ENCODE measurements at places on chromosomes 3 and 15.

DNA sequence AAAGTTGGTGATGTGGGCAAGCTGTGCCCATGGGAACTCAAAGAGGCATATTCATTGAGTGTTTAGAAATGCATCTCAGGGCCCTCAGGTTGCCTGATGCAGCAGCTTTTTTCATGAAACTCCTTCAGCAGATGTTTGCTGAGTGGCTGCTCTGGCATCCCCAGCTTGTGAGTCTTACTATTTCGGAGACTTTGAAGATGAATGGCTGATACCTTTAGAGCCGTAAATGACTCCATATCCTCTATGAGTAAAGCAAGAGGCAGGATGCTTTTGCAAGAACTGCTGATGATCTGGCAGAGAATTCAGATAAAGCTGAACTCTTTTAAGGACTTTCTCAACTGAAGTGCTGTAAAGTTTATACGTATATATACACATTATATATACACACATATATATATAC, 384.3 kb downstream of the CACNA2D3 start:
- DNase-seq, result no peak

DNA sequence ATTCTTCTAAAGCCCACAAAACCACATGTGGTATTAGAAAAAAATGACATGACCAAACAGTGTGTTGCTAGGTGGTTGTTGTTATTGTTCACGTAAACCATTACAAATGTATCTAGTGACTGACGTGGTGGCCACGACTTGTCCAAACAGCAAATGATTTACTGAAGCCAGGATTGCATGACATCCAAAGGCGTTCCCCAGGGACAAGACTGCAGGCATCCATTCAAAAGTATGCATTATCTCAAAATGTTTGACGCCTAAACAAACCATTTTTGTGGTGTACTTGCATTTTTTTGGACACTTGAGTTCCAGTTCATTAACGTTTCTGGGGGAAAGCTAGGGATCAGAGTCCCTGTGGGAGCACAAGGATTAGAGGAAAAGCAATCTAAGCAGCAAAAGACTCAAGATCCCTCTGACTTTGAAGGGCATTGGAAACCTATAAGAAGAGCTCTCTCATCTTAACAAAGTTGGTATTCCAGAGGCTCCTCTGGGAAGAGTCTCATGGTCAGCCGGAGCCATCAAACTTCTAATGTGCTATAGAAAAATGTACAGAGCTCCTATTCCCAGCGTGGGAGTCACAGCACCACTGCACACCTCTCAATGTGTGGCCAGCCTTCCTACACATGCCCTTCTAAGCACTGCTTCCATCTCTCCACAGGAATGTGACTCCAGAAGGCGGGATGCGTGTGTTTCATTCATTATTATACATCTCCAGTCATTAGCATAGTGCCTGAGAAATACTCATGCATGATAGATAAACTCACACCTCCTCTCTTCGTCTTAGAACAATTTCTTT, 62.9 kb downstream of the FBN1 start:
- no peak for DNase-seq

DNA sequence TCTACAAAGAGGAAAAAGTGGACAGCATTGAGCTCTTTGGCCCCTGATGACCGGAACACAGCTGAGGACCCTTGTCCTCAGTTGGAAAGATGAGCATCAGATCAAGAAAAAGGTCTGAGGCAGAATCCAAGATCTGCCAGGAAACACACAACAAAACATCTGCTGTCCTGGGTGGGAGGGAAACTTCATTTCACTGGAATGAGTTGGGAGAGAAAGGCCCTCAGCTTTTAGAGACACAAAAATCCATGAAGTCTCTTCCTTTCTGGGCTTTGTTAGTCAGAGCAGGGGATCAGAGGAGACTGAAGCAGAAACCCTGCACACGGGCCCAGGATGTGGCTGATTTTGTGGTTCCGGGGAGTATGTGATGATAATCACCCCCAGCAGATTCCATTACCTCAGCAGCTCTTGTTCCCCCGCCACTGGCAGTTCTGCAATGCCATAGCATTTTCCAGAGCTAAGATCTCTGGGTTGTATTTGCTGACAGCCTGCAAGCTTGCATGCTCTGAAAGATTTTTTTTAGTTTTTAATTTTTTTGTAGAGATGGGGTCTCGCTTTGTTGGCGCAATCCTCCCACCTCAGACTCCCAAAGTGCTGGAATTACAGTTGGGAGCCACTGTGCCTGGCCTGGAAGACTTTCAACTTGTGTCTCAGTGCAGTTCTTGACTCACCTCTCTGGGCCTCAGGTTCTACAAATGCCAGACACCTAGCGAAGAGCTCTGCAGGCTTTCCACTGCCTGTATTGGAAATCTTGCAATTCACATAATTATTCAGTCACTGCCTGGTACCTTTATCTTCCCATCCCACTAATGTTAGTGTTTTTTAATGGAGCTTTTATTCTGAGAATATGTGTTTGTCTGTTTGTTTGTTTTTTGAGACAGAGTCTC, 5.8 kb upstream of the TATDN2 start:
- no peak for DNase-seq

DNA sequence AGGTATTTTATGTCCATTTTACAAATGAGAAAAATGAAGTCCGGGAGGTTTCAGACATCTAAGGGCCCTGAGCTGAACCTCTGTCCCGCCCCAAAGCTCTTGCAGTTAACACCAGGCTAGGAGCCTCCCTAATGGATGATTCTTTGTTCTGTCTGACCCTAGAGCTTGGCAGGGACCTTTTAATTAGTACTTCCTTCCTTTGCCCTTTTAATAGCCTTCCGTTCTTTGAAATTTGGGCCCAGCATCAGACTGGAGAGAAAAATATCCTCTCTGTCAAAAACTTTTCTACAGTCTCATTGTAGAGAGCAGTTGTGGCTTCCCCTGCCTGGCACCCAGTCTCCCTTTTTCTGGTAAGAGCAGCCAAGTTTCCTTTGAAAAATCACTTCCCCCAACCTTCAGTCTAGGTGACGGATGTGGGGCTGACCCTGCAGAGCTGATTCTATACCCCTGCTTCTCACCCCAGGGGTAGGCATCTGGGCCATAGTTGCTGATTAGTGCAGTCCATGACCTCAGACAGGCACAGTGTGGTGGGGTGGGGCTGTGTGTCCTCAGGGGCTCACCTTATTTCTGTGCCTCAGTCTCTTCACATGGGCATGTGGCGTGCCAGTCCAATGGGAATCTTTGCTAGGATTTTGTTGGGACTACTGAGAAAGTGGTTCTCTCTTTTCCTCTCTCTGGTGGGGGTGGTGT, 220.4 kb downstream of the ADAMTS9 start:
- no peak for DNase-seq

DNA sequence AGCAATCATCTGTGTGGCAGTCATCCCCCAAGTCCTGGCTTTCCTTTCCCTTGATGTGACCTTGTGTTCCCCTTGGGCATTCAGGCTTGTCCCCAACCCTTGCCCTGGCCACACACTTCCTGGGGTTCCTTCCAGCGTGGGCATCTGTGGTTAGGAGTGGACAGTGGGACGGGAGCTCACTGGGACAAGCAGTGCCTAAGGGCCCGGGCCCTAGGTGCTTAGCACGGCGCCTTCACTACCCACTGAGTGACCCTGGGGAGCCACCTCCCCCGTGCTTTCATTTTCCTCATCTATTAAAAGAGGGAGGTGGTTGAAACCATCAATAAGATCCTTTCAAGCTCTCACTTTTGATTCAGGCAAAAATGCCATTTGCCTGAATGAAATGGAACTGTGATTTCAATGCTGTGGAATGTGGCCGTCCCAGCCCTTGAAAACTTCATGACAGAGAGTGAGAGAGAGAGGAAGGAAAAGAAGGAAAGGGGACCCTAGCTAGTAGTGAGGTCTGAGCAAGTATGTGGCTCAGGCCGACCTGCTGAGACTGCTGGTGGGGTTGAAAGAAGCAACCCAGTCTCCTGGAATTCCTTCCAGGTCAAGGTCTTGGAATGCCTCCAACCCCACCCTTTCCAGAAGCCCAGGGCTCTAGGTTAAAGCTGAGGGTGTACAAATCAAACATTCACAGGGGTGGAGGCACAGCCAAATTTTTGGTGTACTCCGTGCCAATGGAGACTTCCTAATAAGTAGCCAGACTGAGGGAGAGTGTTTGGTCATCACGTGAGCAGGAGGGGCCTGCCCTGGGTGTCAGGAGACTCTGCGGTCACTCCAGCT, 302.9 kb downstream of the TLE3 start:
- DNase-seq, result no peak

GRCh38 chr15:40325188-40325587, 1.7 kb downstream of the INAFM2 start:
- DNase-seq, result no peak

DNA sequence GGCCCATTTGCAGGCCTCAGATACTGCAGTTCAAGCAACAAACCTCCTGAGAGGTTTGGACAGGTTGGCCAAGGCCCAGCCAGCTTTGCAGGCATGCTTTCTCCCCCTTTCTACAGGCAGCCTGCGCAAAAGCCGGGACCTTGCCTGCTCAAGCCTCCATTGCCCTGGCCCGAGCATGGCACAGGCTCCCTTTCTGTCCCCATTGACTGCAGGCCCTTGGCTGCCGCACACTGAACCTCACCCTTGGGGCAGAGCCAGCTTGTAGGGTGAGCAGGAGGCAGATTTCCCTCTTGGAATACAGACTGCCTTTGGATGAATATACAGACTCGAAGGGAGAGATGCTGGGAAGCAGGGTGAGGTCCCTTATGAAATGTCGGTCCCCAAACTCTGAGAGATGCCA, 461.7 kb upstream of the PROK2 start:
- DNase-seq, result peak; percentile 92

DNA sequence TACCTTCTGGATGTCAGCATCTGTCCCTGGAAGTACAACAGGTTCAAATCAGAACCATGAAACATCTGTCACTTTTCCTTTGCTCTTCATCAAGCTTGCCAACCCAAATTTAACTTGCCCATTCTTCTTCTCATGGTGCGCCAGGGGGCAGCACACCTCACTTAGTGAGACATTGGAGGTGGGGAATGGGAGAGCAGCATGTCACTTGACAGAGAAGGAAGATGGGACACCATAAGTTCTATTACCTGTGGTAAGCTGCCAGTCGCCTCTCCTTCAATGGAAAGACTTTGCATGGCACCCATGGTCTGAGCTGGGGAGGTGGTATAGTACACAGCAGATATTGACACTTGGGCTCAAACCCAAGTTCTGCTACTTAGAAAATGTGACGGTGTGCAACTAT, 2.9 kb downstream of the SCN5A start:
- no peak for DNase-seq

DNA sequence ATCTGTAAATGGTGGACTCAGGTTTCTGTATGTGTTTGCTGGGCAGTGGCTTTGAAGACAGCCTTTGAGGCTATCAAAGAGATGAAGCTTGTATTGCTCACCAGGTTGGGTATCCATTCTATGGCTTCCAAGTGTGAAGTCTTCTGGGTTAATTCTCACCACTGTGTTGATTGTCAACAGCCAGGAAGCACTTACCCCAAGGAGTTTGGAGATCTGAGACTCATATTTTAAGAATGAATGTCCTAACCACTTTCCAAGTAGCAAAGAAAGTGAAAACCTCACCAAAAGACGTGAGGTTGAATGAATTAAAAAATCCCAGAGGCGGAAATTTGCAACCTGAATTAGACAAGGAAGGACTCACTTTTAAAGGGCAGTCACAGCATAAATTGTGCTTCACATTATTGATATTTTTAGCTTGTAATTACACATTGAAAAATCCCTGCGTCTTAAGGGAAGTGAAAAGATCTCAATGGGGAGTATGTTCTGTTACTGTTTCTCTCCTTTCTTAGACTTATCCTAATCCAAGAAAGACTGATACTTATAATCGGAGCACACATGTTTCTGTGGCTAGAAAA, 304.0 kb upstream of the TPRG1 start:
- DNase-seq, result no peak

DNA sequence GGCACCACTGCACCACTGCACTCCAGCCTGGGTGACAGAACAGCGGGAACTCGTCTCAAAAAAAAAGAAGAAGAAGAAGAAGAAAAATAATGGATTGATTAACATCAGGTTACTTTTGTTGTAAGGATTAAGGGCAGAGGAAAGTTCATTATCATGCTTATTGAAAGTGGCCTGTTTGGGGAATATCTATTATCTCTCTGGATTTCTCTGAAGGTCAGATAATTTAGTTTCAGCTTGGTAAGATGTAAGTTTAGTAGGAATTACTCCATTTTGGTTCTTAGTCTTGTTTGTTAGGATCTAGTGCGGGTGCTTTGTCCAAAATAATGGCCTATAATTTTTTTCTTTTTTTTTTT, 2.5 kb upstream of the MTMR14 start:
- no peak for DNase-seq

- no peak for DNase-seq
These were observed 68.8 kb upstream of the IL12A start for GRCh38 chr3:159919873-159920272.

GRCh38 chr3:31354373-31354772, 178.4 kb upstream of the STT3B start:
- no peak for DNase-seq

DNA sequence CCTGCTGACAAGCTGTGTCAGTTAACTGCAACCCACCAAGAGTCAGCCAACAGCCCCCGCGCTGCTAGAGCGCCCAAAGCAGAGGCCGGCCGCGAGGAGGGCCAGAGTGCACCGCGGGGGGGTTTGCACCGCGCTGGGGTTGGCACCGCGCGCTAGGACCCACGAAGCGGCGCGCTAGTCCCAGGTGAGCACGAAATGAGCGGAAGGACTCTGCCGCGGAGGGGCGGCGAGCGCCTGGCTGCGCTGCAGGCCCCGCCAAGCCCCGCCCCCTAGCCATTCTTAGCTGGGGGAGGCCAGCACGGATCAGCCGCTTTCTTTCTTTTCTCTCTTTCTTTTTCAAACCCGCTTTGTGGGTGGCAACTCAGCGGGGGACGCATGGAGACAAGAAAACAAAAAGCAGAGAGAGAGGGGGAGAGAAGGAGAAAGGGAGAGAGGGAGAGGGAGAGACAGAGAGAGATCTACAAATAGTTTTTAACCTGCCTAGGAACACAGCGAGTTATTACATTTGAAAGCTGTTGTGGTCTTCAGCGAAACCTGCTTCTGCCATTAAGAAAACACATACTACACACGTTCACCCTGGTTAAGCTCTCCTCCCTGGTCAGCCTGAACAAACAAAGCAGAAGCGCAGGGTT, 6.9 kb upstream of the FOXB1 start:
- DNase-seq, result no peak

DNA sequence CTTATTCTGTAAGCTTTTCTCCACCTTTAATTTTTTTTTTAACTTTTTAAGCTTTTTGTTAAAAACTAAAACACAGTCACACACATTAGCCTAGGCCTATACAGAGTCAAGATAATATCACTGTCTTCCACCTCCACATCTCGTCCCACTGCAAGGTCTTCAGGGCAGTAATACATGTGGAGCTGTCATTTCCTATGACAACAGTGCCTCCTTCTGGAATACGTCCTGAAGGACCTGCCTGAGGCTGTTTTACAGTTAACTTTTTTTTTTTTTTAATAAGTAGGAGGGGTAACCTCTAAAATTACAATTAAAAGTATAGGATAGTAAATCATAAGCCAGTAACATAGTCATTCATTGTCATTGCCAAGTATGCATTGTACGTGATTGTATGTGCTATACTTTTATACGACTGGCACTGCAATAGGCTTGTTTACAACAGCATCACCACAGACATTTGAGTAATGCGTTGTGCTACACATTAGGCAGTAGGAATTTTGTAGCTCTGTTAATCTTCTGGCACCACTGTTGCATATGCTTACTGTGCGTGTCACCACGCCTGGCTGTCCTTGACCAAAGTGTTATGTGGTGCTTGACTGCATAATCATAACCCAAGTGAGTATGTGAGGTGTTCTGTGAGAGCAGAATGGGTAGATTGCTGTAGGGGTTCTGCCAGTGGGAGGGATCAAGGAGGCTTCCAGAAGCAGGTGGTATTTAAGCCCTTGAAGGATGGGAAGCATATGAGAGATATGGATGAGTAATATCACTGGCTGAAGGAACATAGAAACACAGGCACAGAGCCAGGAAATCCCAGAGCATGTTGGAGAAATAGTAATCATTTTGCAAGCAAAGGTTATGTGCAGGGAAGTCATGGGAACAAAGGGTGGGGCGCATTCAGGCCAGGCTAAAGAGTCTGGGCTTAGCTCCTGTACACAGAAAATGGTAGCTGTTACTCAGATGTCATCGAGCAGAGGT, 18.3 kb downstream of the FBXO22 start:
- DNase-seq, result no peak

All from globus pallidus (tissue), 1 donor.